ENCODE measurements at places on chromosomes 11 and 22.

DNA sequence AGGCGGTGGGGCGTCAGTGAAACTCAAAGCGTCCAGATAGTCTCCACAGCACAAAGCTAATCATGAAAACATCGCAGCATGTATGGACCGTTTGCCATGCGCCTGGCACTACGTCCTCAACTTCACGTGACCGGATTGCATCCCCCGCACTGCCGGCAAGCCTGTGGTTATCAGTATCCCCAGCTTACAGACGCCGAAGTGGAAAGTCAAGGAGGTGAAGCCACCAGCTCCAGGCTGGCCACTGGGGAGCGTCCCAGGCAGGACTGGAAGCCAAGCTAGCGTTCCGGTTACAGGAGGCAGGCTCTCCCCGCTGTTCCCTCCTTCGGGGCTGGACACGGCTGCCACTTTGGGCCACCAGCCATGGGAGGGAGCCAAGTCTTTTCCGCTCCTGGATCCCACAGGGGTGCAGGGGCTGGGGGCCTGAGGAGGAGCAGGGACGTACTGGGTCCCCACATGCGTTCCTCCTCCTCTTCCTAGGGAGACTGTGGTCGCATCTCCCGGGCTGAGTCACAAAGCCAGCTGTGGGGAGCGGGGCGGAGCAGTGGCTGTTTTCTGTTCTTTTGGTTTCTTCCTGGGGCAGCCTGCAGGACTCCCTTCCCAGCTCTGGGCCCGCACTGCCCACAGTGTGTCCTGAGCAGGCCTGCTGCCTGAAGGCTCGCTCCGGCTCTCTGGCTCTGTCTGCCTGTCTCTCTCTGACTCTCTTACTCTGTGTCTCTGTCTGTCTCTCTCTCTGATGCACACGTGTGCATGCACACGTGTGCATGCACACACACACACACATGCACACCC is 4.3 kb upstream of the OSBPL5 start:
- peaks cover 8% of the 10 kb centered on the region for H3K4me1 ChIP-seq
- peak; percentile 91 for DNase-seq
- H3K27ac ChIP-seq = peak overlapping the region; percentile 70

DNA sequence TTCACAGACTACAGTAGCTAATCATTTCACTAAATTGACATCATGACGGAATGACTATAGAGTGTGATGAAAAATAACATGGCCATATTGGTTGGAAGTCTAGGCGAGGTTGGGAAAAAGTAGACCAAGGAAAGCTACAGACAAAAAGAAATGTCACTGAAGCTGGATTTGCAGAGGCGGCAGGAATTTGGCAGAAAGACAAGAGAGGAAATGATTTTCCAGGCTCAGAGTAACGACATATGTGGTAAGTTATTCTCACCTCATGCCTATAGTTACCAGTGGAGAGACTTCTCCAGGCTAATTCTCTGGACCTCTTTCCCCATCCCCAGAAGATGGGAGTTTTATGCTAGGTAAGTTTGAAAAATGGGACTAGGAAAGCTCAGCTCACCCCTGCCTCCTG is 1005.8 kb upstream of the CCDC90B start:
- DNase-seq = peak; percentile 48
- H3K4me1 ChIP-seq = peaks cover 42% of the 10 kb centered on the region
- peak overlapping the region; percentile 17 for H3K27ac ChIP-seq

DNA sequence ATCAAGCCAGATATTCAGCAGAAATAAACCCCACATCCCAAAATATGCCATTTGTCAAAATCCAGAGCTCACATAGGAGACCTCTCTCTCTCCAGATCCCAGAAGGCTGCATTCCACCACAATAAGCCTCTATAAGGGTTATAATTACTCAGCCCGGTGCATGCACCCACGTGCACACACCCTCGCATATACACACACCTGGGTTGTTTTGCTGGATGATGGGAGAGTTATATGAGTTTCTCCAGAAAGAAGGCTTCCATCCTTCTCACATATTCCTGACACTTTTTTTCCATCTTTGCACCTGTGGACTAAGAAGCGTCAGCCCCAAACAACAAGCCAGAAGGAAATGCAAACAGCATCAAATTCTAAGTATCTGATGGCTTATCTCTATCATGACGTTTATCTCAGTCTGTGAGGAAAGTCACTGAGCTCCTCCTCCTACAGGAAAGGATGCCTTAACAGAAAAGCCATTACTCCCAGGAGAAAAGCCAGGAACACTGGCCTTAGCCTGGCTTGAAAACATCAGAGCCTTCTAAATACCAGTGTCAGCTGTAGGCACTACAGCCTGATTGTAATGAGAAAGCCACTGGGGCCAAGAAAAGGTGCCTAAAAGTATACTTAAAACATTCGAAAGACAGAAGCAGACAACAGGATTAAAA is 253.2 kb downstream of the LARGE1 start:
- DNase-seq = no peak
- no peaks in the 10 kb centered on the region for H3K27me3 ChIP-seq
- no peak overlapping the region for H3K4me3 ChIP-seq
- no peaks in the 10 kb centered on the region for H3K4me1 ChIP-seq
- no peaks in the 10 kb centered on the region for H3K36me3 ChIP-seq

GRCh38 chr11:45272701-45273100 is 13.4 kb downstream of the SYT13 start:
- no peak for DNase-seq
- H3K36me3 ChIP-seq = no peaks in the 10 kb centered on the region
- no peak overlapping the region for H3K4me3 ChIP-seq
- no peak overlapping the region for H3K27ac ChIP-seq

Measured in GM23248 (cell line).